ENCODE measurements at places on chromosomes 1 and 21.

DNA sequence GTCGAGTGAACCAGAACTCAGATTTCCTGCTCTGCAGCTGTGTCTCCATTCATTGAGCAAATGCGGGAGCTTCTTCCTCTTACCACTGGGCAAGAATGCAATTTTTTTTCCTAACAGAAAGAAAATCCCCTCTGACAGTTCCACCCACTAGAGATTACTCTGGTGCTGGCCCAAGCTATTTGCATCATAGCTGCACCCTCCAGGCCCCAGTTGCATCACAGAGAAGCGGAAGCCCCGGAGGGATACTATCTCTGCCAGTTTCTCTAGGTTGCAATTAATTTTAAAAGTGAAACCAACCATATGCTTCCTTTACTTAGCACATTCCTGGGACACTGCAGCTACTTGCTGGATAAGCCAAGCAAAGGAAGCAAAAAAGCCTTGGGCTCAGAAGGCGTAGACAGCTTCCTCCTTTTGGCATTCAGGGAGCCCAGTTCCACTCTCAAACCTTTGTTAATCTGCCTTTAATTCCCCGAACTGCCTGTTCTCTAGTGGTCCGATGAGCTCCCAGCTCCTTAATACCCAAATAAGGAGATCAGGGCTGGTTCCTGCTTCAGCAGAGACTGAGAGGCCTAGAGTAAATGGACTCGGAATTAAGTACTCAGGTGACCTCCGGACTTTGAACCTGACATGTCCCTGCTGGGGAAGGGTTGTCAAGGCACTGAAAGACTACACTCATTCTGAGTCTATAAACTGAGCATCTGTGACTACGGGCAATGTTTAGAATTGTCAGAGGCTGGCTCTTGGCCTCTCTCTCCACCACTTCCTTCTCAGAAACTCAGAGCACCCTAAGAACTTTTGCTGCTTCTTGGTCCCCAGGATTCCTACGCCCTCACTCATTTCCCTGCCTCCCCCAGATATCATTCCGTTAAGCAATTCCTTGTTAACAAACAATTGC is 72.5 kb upstream of the TNFSF18 start:
- DNase-seq, result peak; percentile 31

DNA sequence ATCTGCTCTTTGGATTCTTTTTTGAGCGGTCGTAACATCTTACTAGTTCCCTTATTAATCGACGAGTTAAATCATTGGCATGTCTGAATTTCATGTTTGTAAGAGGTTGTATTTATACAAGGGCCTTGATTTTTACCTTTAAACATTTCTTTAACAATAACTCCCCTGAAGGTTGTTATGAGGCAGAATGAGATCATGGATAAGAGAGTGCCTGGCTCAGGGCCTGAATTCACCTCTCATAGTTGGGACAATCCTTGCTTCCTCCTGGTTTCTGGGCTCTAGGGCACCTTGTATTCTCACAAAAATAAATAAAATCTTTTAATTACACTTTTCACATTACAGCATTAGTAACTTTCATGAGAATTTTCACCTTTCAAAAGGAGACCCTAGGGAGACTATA is 55.4 kb downstream of the MDM4 start:
- no peak for DNase-seq

- no peak for DNase-seq
Measured at GRCh38 chr1:69082312-69082711, 485.4 kb upstream of the LRRC7 start.

DNA sequence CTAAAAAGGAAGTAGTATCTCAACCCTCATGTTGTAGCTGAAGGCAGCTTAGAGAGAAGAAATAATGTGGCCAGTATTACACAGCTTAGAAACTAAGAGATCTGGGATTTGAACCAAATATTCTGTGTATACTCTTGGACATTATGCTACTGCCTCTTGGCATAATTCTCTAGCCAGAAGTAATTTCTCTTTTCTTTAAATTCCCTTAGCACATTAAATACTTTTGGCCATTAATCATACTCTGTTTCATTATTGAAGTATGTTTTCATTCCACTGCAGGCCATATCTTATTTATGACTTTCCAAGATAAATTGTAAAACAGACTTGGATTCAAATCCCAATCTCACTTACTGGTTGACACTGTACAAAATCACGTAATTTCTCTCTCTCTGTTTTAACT is 181.3 kb upstream of the SPAG17 start:
- no peak for DNase-seq

- DNase-seq, result no peak
Measured at GRCh38 chr1:21837476-21837875, 25.4 kb downstream of the LDLRAD2 start.

DNA sequence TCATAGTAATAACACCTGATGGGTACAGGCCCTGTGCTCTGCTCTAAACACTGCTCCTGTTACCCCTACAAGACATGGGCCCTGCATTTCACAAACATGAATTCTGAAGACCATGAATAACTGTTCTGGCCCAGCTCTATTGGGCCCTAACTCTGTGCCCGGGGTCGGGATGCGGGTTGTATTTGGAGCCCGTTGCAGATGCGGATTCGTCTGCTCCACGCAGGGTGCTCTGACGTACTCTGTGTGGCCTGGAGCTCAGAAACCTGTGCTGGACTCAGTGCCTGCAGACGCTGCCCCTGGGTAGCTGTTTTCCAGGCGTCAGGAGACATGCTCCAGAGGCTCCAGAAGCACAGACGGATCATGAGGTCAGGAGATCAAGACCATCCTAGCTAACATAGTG is 10.1 kb upstream of the TCP10L start:
- no peak for DNase-seq

DNA sequence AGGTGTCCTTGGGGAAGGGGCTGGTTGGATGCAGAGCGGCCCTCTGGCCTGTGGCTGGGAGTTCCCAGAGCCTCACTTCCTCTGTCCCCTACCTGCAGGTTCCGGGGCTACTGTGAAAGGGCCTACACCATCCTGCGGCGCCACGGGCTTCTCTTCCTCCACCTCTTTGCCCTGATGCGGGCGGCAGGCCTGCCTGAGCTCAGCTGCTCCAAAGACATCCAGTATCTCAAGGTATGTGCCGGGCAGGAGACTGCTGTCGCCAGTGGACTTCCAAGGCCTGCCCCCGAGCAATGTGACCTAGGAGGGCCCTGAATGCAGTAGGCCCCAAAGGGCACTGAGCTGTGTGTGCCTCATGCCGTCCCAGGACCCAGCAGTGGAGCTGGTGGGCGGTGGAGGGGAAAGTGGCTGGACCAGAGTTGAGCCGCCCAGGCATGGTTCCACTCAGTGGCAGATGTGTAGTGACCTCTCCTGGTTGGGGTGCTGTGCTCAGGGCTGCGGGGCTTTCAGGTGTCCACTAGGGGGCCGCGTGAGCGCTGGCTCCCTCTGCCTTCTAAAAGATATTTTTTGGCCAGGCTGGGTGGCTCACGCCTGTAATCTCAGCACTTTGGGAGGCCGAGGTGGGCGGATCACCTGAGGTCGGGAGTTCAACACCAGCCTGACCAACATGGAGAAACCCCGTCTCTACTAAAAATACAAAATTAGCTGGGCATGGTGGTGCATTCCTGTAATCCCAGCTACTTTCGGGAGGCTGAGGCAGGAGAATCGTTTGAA is 73.4 kb downstream of the PIK3CD start:
- no peak for DNase-seq

GRCh38 chr1:229897501-229897900 is 169.5 kb upstream of the GALNT2 start:
- DNase-seq, result no peak

- no peak for DNase-seq
Measured at GRCh38 chr1:22234476-22235030, 91.7 kb upstream of the WNT4 start.

DNA sequence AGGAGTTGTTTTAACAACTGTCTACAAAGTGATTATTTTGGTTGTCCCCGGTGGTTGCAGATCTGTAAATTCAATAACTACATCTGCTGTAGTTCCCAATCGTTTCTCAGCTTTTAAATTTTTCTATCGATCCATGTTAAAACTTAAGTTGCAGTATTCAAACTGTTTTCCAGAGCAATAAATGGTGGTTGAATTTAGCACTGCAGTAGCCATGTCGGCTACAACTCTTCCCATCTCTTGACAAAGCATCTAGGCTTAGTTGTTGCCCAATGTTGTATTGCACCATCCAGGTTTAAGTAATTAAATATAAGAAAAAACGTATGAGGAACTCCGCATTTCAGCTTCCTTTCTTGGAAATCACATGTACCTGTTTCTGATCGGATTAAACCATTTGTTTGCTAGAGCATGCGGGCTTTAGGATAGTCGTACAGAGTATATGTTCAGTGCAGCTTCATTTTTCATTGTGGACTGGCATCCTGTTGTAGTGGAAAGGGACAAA is 996 bp downstream of the CNIH4 start:
- no peak for DNase-seq

DNA sequence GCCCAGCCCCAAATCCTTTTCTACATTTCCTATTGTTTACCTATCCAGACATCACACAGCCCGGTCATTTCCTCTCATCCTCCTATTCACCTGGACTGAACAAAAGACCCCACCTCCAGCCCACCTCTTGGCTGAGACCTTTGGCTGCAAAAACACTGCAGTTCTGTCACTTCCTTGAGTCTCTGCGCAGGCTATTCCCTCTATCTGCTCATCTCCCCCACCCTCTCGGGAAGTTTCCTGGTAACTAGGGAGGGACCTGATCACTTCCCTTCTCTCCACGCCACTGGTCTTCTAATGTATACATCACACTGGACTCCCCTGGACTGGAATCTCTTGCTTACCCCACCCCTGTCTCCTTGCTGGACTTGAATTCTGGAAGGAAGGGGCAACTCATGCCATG is 5.3 kb downstream of the HTR1D start:
- no peak for DNase-seq

- DNase-seq, result no peak
Measured at GRCh38 chr1:26429721-26430120, 2.4 kb upstream of the DHDDS start.

GRCh38 chr1:219422811-219423598 is 189.9 kb downstream of the ZC3H11B start:
- DNase-seq, result no peak

DNA sequence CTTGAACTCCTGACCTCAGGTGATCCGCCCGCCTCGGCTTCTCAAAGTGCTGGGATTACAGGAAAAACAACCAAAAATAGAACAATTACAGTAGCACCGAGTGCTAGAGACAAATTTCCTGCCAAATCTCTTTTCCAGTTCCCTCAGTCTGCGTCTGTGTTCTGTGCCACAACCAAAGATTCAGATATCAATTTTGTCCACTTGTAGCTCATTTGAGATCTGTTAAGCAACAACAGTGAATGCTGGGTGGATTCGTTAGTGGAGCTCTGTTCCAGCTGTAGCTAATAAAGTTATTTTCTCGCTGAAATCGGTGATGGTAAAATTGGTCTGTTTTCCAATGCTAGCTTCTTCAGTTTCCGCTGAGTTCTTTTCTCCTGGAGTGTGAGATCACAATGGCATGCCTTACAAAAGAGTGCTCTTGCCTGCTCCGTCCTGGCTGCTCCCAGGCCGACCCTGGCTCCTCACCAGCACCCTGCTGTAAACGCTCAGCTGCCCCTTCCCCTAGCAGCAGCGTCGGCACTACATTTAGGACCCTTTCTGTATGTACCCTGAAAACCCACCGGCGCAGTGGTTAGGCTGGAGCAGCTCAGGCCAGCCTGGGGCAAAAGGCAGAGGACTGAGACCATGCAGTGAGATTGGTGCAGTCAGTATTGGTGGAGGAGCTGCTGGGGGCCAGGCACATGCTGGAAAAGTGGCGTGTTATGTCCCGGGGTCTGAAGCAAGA is 395.4 kb downstream of the KIF26B start:
- DNase-seq, result no peak

DNA sequence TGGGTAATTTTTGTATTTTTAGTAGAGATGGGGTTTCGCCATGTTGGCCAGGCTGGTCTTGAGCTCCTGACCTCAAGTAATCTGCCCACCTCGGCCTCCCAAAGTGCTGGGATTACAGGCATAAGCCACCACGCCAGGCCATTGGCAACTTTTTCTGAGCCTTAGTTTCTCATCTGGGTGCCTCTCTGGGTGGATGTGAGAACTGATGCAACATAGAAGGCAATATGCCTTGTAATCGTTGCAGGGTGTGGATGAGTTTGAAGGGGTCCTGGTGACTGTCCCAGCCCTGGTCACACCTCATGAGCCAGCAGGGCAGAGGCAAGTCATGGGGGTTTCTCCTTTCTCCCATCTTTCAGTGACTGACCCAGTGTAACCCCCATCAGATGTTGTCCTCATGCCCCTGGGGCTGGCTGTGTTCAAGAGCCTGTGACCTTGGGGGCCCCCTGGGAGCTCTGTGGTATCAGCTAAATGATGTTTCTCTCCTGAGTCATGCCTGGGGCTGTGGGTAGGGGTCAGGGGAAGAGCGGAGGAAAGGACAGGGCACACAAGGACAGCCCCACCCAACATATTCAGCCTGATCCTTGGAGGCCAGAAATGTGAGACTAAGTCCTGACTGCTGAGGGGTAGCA is 3.6 kb downstream of the COL9A2 start:
- DNase-seq, result no peak

DNA sequence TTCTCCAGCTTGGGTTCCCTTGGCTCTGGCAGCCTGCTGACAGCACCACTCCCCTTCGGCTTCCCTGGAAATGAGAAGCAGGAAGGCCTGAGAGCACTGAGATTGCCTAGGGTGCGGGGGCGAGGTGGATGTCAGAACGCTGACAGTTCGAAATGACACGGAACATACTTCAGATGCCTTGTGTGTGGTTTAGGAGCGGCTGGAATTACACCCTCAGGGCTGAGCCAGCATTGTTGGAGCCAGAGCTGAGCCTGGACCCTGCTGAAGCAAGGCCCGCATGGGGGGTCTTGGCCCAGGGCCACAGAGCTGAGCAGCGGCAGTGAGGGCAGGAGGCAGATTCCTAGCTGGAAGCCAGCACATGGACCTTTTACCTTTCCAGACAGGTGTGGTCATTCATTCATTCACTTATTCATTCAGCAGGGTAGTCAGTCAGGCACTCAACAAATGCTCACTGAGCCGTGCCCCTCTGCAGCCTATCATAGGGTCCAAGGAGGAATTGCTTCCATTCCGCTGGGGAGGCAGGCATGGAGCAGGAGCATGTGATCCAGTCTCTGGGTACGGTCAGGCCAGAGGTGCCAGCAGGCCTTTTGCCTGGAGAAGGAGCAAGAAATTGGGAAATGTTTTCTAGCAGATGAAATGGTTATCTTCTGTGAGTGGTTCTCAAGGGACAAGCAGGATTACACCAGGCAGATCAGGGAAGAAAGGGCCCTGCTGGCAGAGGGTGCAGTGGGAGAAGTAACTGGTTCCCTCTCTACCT is 6.6 kb upstream of the FOXE3 start:
- DNase-seq, result no peak

Data from smooth muscle cell of the brain vasculature (primary cell).